ENCODE measurements at places on chromosomes 2 and 18.

DNA sequence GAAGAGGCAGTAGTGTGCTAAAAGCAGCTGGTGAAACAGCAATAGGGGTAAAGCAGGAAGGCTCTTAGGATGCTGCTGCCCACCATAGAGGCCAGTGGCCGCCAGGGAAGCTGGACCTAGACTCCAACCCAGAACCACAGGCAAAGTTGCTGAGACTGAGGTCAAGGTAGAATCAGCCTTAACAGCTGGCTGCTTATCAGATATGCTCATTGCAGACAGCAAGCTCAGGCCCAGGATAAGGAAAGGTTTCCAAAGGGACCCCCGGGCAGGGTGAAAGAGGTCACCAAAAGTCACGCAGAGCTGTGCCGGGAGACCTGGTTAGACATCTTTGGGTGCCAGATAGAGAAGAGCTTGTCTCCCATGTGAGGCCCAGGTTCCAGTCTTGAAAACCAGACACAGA lies 42.9 kb upstream of the EPG5 start:
- DNase-seq, result no peak

GRCh38 chr2:10224734-10225133 lies 78.0 kb upstream of the HPCAL1 start:
- no peak for DNase-seq

DNA sequence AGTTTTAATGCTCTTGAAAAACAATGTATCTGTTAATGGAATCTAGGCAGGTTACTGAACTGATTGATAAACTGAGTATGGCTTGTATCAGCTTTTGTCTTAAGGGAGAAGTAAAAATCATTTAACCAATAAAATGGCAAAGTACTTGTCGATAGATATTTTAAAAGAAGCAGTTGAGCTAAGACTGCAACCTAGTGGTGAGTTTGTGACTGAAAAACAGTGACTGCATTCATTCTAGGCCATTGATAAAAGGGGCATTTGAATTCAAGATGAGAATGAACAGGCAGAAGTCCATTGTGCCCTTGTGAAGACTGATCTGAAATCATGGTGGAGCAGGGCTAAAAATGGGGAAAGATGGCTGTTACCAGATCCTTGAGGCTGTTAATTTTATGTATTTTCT lies 59.4 kb upstream of the MSTN start:
- DNase-seq, result no peak

DNA sequence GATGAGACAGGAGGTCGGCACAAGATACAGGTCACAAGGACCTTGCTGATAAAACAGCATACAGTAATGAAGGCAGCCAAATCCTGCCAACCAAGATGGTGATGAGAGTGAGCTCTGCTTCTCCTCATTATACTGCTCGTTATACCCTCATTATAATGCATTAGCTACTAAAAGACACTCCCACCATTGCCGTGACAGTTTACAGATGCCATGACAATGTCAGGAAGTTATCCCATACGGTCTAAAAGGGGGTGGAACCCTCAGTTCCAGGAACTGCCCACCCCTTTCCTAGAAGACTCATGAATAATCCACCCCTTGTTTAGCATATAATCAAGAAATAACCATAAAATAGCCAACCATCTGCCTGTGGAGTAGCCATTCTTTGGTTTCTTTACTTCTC lies 224.2 kb downstream of the RBM43 start:
- no peak for DNase-seq

- DNase-seq, result no peak
These were observed 2.4 kb downstream of the MARS2 start for GRCh38 chr2:197707316-197708213.

- peak; percentile 96 for DNase-seq
These were observed at the start of gene RND3 for GRCh38 chr2:150487537-150488429. Gene RND3 (minus strand): TSS chr2:150487667. CDS start chr2:150487417, 250 bp downstream.

GRCh38 chr18:58387716-58388115 lies 241.2 kb downstream of the ALPK2 start:
- DNase-seq, result no peak
